ENCODE measurements at places on chromosomes 13 and 19.
A peak's percentile ranks its signal among the peaks of the same experiment; 100 is the strongest.

- DNase-seq = no peak
Observed at GRCh38 chr13:33745370-33746324, 72.3 kb upstream of the RFC3 start.

DNA sequence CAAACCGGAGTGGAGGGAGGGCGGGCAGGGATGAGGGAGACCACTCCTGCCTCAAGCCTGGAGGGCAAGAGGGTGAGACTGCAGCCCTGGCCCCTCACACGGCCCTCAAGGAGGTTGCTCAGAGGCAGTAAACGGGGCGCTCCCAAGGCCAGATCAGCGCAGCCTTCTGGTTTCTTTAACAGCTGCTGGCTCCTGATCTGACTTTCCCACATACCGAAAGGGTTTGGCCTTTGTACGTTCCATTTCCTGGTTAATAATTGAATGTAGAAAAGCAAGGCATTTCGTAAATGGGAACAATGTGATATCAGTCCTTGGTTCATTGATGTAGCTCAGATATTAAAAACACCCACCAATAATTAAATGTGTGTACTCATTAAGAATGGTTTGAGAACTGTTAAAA lies 71.5 kb downstream of the GGACT start:
- DNase-seq = no peak

GRCh38 chr13:98496966-98497365 lies 79.9 kb downstream of the STK24 start:
- DNase-seq = no peak

DNA sequence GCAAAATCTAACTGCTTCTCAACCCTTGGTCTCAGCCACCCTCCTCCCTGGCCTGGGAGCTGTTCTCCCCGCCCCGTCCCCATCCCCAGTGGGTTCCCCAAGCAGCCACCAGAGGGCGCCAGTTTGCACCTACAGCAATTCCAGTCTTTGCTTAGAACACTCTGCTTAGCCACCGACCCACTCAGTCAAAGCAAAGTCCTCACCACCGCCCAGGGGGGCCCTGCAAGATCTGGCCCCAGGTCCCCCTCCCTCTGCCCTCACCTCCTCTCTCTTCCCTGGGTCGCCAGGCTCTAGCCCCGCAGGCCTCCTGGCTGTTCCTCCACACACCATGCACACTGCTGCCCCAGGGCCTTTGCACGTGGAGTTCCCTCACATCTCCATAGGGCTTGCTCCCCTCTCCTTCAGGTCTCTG lies 12.4 kb downstream of the TMEM143 start:
- DNase-seq = peak; percentile 77

DNA sequence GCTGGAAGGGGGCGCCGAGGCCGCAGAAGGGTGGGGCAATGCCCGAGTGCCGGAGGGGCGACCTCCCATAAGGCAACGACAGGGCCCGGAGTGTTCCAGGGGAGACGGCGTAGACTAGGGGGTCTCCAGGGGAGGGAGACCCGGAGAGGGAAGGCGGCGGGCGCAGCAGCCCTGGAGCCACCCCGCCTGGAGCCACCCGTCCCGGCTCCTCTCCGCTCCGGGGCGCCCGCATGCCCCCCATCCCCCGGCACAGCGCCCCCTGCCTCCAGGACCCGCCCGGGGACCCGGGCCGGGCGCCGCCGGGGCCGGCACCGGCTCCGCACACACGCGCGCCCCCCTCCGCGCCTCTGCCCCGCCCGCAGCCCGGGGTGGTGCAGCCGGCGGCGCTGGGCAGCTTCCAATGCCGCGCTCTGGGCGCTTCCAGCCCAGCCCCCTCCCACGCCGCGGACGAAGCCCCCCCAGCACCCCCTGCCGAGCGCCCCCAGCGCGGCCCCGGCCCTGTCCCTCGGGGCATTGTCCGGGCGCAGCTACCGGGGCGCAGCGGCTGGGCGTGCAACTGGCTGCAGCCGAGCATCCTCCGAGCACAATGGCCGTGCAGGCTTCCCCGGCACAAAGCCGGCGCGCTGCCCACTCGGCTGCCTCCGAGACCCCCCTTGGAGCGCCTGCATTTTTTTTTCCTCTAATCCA lies 519 bp downstream of the PTPRS start:
- no peak for DNase-seq

- no peak for DNase-seq
Observed at GRCh38 chr13:91349992-91350911, 2.8 kb downstream of the MIR17HG start.

GRCh38 chr19:32138416-32138815 lies 207.0 kb upstream of the ZNF507 start:
- DNase-seq = no peak

DNA sequence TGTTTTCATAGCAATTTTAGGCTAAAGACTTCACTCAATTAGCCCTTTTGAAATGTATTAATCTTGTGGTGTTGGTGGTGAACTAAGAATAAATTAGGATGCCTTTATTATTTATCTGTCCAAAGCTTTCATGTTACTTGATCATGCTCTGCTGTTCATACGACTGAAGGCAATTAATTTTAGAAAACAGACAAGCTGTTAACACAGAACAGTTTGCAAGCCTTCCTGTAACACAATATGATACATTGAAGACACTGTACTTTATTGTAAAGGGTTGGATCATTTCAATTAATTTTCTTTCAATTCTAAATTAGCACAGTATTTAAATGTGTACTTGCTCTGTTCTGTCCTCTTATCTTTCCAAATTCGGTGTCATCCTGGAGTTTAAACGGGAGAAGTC lies 794.3 kb upstream of the MIR17HG start:
- DNase-seq = no peak
